Right lung (tissue), 10 donors: ENCODE measurements at places on chromosomes 3 and 15. TPM values are rescaled to one million over a fixed set of nuclear protein-coding genes. Genes with fewer than 3 reads are reported as not detected.
A peak's percentile ranks its signal among the peaks of the same experiment; 100 is the strongest.

DNA sequence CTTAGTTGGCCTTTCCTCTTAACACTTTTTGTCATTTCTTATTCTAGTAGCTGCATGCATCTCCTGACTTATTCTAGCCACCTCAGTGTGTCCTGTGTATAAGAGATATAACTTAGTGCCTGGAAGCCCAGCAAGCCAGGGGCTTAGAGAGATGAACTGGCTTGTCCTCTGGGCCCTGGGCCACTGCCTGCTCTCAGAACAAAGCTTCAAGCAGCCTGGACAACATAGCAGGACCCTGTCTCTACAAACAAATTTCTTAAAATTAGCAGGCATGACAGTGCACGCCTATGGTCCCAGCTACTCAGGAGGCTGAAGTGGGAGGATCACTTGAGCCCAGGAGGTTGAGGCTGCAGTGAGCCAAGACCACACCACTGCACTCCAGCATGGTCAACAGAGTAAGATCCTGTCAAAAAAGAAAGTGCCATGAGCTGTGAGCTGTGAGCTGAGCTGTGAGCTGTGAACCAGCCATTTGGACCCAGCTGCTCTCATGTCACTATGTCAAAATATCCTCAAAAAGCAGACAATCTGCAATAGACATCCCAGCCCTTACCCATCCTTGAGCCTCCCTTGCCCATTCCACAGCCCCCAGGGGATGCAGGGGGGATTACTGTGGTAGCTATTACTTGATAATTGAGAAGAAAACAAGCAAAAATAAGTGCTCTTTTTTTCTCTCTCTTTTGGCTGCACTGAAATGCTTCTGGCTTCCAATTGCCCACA is 174.5 kb downstream of the OPA1 start:
- no peak for DNase-seq

DNA sequence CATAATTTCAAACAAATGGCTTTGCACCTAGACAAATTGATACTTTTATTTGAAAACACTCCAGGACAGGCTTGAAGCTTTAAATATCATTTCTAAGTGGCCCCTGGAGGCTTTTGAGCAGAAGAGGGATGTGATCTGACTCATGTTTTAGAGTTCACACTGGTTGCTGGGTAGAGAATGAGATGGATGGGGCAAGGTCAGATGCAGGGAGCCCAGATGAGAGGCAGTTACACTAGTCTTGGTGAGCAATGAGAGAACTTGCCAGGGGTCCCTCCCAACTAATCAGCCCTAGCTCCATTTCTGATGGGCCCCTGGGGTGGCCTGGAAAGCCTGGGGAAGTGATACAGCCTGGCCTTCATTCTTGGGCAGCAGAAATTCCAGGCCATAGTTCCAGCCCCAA is 190.4 kb downstream of the MEGF11 start:
- DNase-seq: no peak

DNA sequence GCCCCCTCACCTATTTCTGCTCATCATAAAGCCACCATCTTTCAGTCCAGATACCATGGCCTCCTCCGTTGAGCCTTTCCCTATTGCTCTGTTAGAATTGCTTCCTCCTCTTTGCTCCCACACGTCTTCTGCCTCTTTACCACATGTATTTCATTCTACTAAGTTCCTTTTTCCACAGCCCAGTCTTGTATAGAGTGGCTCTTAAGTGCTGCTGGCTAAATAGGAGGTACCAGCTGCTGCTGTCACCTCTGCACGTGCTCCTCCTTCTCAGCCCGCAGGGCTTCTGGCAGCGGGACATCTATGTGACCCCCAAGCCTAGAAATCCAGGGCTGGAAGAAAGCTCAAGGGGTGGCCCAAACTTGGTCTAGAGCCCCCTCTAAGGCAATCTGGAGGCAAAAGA is 38.8 kb upstream of the PLXND1 start:
- DNase-seq: no peak

DNA sequence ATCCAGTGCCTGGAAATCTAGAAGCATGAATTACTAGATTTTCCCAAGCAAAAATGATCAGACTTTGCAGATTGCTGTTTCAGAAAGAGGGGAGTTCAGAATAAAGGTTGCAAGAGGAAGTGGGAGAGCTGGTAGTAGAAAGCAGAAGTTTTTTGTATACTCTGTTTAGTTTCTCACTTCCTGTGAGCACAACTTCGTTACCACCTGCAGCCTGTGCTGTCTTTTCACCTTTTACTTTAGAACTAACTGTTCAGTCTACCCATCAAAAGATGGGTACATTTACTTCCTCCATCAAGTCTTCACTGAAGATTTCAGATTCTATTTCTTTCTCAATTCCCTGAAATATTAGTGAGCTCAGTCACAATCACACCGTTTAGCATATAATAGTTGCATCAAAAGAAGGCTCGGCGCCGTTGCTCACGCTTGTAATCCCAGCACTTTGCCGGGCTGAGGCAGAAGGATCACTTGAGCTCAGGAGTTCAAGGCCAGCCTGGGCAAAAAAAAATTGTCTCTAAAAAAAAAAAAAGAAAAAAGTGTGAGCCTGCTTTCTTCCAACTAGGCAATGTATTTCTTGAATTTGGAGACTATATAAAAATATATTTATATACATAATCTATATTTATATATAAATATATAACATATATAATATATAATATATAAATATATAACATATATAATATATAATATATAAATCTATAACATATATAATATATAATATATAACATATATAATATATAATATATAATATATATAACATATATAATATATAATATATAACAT is 1.8 kb upstream of the CEP97 start:
- no peak for DNase-seq

DNA sequence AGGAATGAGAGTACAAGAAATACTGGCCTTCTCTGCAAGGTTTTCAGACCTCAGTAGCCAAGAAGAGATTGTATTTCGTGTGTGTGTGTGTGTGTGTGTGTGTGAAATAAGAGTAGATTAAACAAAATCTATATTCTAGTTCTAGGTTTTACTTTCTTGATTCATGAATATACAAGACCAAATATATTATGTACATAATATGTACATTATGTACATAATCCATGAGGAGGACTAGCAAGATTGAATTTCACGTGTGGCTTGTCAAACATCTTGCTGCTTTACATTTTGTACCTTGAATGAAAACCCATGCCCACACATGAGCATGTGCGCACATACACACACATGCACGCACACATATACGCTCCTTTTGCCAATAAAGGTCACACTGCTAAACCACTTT is 18.2 kb upstream of the STT3B start:
- DNase-seq: no peak

DNA sequence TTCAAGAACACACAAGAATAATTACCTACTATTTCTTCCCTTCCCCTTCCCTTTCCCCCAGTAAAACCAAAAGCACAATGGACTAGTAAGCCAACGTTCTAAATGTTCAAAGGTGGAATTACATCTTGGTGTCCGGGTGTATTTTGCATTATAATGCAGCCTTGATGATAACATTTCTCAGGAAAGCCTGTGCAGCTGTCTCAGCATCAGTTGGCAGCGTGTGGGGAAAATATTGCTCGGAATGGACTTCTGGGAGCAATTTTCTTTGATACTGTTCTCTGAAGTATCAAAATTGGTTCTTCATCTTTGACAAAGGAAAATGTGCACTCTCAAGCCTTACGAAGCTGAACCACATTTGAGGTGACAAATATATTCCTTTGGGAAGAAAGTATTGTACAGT is 198.9 kb downstream of the AGBL1 start:
- no peak for DNase-seq

DNA sequence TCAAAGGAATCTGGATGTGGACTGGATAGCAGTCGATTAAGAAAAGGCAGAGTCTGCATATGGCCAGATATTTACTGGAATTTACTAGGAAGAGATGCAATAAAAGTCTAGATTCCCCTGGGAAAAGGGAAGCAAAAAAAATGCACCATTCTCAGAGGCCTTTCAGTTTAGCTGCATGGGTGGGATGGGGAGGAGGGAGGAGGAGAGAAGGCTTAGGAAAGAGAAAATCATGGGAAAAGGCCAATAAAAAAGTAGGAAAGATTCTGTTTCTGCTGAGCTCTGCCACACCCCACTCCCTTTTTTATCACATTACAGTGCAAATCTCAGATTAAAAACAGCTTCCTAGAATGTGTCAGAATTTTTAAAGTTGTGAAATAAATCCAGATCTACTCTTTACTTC is 103.6 kb downstream of the ADAMTS9 start:
- DNase-seq: no peak

DNA sequence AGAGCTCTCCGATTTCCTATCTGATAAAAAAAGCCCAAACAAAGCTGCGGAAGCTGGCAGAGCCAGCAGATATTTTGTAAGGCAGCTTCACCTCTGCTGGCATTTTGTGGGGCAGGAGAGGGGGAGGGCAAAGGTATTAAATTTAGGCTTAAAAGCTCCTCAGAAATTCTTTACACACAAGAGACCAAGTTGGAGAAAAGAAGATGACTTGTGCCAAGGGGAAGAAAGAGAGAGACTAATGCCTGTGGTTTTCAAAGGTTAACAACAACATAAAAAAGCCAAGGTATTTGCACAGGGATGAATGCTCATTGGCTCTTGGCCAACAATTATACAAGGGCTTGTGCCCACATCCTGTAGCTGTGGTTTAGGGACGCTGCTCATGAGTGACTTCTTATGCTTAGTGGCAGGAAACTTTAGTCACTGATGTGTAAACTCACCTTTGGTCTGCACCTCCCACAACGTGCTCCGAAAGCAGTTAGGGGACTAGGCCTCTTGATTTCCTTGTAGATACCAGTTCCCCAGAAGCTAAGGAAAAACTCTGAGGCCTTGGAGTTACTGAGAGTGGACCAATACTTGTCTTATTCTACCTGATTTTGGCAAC is 152.9 kb downstream of the TPRG1 start:
- DNase-seq: peak; percentile 52

DNA sequence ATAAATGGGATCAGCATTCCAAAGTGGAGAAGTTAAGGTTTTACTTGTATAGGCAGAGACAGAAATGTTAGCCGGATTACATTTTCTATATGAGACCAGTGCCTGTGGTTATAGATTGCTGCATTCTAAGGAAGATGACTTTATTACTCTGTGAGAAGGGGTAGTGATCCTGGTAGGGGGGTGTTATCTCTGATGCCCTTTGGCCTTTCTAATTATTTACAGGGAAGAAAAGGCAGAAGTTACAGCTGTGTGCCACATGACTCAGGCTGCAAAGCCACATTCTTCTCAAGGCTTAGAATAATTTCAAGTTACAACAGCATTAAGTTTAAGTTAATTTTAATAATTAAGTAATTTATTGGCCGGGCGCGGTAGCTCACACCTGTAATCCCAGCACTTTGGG is 2.2 kb upstream of the TMC3 start:
- no peak for DNase-seq

DNA sequence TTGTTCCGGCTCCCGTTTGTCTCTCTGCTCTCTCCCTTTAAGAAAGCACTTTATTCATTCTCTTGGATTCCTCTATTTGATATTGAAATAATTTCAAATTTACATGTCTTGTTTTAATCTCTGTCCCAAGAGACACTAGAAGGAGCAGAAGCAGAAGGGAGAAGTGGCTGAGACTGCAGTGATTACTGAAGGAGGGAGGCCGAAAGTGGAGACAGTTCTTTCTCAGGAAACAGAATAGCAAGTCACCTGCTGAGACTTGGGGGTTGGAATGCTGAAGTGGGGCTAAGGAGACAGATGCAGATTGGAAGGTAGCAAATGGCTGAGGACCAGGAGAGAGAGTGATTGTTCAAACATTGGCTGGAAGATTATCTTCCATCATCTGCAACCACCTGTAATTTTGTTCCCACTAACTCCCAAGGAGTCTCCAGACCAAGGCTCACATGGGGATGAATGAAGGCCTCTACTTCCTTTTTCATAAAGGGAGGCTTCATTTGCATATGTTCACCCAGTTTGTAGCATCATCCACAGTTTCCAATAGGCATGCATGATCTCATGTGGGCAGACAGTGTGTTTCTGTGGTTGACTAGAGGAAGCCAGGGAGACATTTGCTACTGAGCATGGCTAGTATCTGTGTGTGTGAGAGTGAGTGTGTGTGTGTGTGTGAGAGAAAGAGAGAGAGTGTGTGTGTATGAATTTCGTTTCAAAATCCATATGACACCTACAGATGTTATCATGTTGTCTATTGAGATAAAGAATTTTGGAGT is 24.0 kb downstream of the LTF start:
- no peak for DNase-seq

- DNase-seq: no peak
Observed at GRCh38 chr3:139772539-139773500, 95.0 kb upstream of the NMNAT3 start.

DNA sequence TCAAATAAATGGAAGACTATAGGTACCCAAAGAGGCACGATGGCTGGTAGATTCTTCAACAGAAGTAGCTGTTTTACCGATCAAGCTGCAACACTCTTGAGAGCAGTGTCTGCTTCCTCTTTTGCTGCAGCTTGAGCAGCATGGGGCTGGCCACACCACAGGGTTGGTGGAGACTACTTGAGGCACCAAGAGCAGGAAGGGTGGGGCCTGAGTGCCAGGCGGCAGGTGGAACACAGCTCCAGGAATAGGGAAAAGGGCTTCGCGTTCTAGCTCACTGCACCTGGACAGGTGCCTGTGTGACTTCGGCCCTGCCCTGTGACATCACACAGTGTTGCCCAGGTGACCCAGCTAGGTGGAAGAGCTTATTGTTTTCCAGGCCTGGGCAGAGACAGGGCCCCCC is at the start of gene CCDC33:
Gene CCDC33, plus strand, starts transcription at position 365 of the 400 bp plus-strand sequence. CDS start 394 bp downstream, outside the sequence.
- DNase-seq: no peak

DNA sequence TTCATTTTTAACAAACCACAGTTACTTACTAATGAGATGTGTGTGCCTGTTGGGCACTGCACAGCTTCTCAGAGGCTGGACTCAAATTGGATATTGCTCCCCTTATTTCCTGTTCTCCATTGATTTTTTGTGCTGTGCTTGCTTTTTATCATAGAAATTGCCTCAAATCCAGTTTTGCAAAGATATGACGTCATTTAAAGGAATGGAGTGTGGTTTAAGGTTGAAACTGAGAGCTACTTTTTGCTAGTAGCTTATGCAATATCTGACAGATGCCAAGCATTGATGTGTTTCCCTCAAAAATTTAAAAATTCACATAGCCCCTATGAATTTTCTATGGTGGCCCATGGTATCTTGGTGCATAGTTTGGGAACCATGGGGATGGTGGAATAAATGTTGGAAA is 67.7 kb upstream of the ROPN1 start:
- DNase-seq: no peak

GRCh38 chr3:45657853-45658252 is 31.3 kb upstream of the SACM1L start:
- DNase-seq: no peak

- DNase-seq: no peak
Observed at GRCh38 chr3:173920386-173920785, 522.8 kb downstream of the NLGN1 start.

ZKSCAN7 gene
- 18.9 TPM for polyA plus RNA-seq

KBTBD13 gene
- 0.43 TPM for polyA plus RNA-seq

CPN2 gene
- not detected for polyA plus RNA-seq

TBC1D5 gene
- polyA plus RNA-seq: 54.0 TPM

RTP1 gene
- not detected for polyA plus RNA-seq

CHCHD6 gene
- polyA plus RNA-seq: 17.6 TPM

MUC20 gene
- 8.0 TPM for polyA plus RNA-seq

ROBO1 gene
- polyA plus RNA-seq: 97.1 TPM

INKA1 gene
- polyA plus RNA-seq: 17.0 TPM
